ENCODE measurements at places on chromosomes 5 and 9.

GRCh38 chr5:31095796-31096195 lies 97.7 kb upstream of the CDH6 start:
- no peak for DNase-seq

DNA sequence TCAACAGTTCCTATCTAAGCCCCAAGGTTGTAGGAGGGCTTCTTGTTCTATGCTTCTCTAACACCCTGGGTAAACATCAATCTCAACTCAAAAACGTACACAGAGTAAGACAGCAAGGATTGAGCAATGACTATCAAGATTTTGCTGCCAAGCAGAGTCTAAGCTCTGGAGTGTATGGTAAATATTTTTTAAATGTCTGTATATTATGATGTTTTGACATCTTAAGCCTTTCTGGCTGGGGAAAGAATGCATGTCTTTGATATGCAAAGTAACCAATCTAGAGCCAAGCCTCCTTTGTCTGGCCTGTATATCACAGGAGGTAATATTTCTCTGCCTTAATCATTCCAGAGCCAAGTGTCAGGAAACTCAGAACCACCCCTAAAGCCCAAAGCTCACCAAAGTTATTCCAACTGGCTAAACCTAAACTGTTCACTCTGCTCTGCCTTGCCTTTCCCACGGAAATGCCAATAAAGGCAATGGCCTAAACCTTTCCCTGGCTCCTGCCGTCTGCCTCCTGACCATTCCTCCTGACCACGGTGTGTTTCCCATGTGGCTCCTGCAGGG lies 45.2 kb downstream of the YIPF5 start:
- no peak for DNase-seq

GRCh38 chr5:31469466-31469865 lies 62.4 kb downstream of the DROSHA start:
- no peak for DNase-seq

- no peak for DNase-seq
These were observed 11.9 kb upstream of the GARNL3 start for GRCh38 chr9:127252410-127253318.

DNA sequence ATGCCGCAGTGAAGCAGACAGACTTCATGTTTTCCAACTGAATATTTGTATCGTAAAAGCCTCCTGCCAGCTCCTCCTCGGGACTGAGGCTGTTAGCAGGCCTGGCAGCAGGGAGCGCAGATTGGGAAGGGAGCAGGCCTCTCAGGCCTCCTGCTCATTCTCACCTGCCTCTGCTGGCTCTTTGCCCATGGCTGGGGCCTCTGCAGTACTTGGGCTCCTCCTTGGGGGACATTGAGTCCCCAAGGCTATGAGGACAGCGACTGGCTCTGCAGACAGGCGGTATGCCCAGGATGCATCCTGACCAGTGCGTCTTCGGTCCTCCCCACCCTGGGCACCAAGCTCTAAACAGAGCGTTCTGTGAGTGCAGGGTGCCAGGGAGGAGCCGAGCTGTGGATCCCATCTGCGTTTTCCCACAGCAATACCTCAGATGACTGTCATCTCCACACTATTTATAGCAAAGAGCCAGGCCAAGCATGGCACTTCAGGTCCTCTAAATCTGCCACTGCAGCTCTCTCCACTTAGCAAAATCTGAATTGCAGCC lies 38.7 kb downstream of the TSTD2 start:
- DNase-seq: no peak

DNA sequence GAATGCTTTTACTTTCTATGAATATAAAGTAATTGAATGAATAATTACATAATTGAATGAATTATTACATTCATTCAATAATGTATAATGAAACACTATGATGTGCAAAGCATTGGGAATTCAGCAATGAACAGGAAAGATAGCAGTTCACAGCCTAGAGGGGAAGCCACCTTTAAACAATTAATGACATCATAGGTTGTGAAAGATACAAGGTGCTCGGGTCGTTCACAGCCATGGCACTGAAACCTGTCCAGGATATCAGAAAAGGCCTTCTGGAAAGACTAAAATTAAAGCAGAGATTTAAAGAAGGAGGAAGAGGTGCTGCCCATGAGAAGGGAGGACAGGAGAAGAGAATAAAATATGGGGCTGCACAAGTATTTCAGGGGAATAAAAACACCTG lies 171.4 kb upstream of the KLF4 start:
- no peak for DNase-seq

DNA sequence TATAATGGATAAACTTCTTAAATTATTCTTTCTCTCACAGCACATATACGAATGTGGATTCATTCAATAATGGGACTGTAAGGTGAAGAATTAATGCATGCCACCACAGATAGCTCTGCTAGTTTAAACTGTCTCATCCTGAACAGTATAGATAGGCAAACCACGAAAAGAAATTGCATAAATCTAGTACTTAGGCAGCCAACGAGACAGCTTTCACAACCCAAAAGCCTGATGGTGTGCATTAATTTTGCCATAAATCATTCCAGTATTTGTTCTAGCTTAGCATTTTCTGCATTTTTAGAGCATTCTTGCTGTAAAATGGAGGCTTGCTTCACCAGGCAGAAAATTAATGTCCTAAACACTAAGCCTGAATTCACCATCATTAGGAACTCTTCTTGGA lies 834.2 kb upstream of the DMAC1 start:
- DNase-seq: no peak
